A549 treated with dexamethasone at 1 μM for 4 hours (cell line): ENCODE measurements at places on chromosomes 7 and 10. TPM values are rescaled to one million over a fixed set of nuclear protein-coding genes. Genes with fewer than 3 reads are reported as not detected.

The CCDC186 gene
- total RNA-seq: 4.0 to 7.3 TPM (median 5.9 TPM) in 5 replicates

The SMO gene
- 10.6 to 14.5 TPM (median 12.6 TPM) in 5 replicates for total RNA-seq

The GPR158 gene
- 0.02 to 0.06 TPM (median 0.04 TPM) in 5 replicates for total RNA-seq

The MCM10 gene
- 21.9 to 27.4 TPM (median 23.9 TPM) in 5 replicates for total RNA-seq

The SYPL1 gene
- 77.1 to 92.7 TPM (median 87.8 TPM) in 5 replicates for total RNA-seq

The NAT16 gene
- 0.09 to 0.21 TPM (median 0.12 TPM) in 5 replicates for total RNA-seq

The RAMP3 gene
- not detected in 5 replicates for total RNA-seq

The EXOC6 gene
- total RNA-seq: 13.3 to 19.3 TPM (median 16.0 TPM) in 5 replicates

The TMEM130 gene
- total RNA-seq: 0.15 to 0.42 TPM (median 0.39 TPM) in 5 replicates

The CALML5 gene
- not detected in 5 replicates for total RNA-seq

The MCM7 gene
- total RNA-seq: 214 to 235 TPM (median 230 TPM) in 5 replicates

The GJC3 gene
- total RNA-seq: 0.08 to 0.15 TPM (median 0.09 TPM) in 3 of 5 replicates, not detected in the others

The CYP2C8 gene
- total RNA-seq: not detected in 5 replicates
